ENCODE measurements at places on chromosomes 1 and 21. TPM values are rescaled to one million over a fixed set of nuclear protein-coding genes. Genes with fewer than 3 reads are reported as not detected.

Gene LHX8
- not detected for total RNA-seq

Gene FNDC7
- total RNA-seq, result not detected

Gene TOR1AIP2
- total RNA-seq, result 93.2 TPM

Gene HES4
- 16.8 TPM for total RNA-seq

Gene TMPRSS15
- total RNA-seq, result not detected

Gene SLC6A9
- total RNA-seq, result 70.0 TPM

Gene FAM72A
- 7.3 TPM for total RNA-seq

Gene LINGO4
- total RNA-seq, result not detected

Gene COL8A2
- 6.7 TPM for total RNA-seq

Gene PKP1
- under 0.01 TPM for total RNA-seq

Gene CYYR1
- total RNA-seq, result not detected

Gene FCRL1
- not detected for total RNA-seq

Gene PGLYRP4
- not detected for total RNA-seq

Gene TTLL7
- 15.9 TPM for total RNA-seq

Gene SERPINC1
- 0.43 TPM for total RNA-seq

Gene HSD3B1
- not detected for total RNA-seq

Gene AUNIP
- 6.6 TPM for total RNA-seq

Gene LCE3D
- total RNA-seq, result not detected

Gene SHE
- not detected for total RNA-seq

Gene PLPP3
- total RNA-seq, result 13.7 TPM
